ENCODE measurements at places on chromosomes 1 and 21.

GRCh38 chr1:184164536-184164935 lies 113.0 kb downstream of the TSEN15 start:
- DNase-seq: no peak

DNA sequence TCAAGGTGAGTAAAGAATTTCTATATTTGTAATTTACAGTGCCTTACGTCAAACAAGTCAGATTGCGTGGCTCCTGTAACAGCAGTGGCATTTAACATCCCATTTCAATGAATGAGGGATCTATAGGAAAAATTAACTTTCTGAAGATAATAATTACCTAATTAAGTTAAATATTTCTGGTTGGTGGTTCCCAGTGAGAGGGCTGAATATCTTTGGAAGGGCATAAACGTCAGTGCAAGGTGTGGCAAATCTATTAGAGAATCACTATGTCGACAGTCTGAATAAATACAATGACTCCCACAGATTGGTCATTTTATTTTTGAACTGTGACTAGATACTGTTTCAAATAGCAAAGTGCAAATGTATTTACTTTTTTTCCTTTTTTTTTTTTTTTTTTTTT lies 80.0 kb downstream of the S1PR1 start:
- DNase-seq: no peak

GRCh38 chr1:164836614-164837018 lies 277.6 kb downstream of the PBX1 start:
- DNase-seq: no peak

DNA sequence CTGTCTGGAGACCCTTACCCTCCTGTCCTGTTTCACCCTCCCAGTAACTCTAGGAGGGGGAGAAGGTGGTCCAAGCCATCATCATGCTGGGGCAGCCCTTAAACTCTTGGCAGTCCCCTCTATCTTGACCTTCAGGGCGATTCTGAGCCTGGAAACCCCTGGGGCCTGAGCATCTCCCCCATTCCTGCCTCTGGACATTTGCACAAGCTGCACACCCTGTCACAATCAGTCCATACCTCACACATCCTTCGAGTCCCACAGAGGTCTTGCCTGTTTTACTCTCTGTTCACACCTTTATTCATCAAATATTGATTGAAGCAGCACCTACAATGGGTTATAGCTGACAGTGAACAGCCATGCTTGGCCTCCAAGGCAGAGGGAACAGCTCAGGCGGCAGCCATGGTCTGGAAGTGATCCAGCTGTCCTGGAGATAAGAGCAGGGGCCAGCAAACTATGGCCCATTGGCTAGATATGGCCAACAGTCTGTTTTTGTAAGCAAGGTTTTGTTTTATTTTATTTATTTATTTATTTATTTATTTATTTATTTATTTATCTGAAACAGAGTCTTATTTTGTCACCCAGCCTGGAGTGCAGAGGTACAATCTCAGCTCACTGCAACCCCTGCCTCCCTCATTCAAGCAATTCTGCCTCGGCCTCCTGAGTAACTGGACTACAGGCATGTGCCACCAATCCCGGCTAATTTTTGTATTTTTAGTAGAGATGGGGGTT lies 7.1 kb upstream of the FAM131C start:
- no peak for DNase-seq

DNA sequence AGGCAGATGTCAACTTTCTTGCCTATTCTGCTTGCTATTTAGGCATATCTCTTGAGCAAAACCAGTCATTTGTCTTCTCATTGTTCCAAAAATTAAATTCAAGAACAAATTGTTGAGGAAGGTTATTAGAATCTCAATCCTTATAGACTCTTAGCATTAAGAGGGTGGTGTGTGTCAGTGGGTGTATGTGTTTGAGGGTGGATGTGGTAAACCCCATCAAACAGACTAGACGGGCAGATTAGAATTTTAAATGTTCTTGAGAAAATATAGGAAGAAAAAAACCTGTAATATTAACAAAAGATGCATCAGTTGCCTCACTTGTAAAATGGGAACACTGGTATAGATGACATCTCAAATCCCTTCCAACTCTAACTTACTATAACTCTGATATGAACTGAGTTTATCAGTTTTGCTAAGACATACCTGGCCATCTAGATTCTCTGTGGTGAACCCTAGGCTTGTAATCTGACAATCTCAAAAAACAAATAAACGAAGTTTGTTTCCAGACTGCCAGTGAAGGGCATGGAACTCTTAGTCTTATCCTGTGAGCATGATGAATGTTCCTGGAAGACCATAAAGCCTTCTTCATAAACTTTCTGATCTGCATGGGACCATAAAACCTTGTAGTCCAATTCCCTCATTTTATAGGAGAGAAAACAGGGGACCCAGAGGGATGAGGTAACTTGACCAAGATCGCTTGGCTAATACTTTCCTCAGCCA lies 176.3 kb upstream of the SGIP1 start:
- no peak for DNase-seq

DNA sequence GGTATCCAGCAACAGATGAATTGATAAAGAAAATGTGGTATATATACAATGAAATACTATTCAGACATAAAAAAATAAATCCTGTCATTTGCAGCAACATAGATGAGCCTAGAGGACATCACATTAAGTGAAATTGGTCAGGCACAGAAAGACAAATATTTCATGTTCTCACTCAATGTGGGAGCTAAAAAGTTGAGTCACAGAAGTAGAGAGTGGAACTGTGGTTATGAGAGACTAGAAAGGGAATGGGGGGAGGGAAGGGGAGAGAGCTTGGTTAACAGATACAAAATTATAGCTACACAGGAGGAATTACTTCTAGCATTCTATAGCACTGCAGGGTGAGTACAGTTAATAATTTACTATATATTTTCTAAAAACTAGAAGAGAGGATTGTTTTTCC lies 37.1 kb upstream of the SERPINC1 start:
- DNase-seq: no peak

- no peak for DNase-seq
Observed at GRCh38 chr1:206907304-206907991, 10.2 kb downstream of the IL24 start.

DNA sequence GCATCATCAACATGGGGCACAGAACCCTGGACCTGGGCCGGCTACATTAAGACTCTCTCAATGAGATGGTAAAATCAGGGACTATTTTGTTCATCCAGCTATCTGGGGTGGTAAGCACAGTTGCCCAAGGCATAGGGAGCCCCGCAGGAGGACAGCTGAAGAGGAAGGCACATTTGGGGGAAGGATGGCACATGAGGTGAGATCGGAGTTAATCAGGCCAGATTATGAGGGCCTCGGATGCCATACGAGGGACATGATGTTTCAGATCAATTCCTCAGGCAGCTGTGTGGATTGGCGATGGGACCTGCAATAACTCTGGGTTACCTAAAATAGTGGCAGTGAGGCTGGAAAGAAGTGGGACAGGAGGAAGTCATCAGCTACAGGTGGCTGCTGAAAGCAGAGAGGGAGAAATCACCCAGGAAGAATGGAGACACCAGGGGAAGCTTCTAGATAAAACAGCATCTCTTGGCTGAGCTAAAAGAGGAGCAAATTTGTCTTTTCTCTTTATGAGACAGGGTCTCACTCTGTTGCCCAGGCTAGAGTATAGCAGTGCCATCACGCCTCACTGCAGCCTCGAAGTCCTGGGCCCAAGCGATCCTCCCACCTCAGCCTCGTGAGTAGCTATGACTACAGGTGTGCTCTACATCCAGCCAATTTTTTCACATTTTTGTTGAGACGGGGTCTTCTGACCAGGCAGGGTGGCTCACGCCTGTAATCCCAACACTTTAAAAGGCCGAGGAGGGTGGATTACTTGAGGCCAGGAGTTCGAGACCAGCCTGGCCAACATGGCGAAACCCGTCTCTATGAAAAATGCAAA lies 21.1 kb downstream of the TOMM20 start:
- no peak for DNase-seq

- DNase-seq: no peak
Observed at GRCh38 chr21:42847051-42847707, 32.2 kb downstream of the WDR4 start.

DNA sequence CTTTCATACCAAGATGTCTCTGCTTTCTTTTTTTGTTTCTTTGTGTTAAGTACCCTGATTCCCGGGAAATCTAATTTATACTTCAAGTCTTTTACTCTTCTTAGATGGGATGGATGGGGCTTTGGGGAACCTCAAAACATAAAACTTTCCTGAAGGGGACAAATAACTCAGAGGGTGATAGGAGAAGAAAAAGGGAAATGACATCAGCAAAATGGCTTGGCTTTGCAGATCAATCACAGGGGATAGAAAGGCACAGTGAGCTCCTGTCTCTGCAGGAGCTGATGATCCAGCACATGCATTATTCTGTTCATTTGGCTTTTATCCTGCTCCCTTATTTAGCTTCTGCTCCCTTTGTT lies 1.4 kb upstream of the CA14 start:
- DNase-seq: no peak

- peak; percentile 74 for DNase-seq
Observed at GRCh38 chr1:205335692-205336091, 14.1 kb upstream of the NUAK2 start.

DNA sequence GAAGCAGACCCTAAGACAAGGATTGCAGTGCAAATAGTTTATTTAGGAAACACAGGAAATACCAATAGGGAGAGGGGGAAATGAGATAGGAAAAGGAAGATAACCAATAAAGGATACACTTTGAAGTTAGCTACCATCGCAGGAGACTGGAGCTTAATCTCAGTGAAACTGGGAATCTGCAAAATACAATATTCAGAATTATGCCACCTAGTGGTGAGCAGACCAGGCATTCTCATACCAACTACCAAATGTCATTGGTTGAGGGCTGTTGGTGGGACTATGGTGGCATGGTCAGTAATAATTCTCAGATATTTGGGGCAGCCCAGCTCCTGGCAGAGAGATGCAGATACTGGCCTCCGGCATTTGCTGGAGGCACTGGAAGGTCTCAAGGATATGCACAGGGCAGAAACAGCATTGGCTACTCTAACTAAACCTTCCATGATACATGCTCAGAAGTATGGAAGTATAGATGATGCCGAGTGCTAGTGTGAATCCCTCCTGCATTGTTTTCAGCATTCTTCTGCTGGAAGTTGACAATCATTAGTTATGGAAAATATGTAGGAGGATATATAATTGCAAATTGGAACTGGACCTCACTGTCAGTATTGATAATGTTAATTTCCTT lies 11.8 kb upstream of the ZFP69B start:
- no peak for DNase-seq

DNA sequence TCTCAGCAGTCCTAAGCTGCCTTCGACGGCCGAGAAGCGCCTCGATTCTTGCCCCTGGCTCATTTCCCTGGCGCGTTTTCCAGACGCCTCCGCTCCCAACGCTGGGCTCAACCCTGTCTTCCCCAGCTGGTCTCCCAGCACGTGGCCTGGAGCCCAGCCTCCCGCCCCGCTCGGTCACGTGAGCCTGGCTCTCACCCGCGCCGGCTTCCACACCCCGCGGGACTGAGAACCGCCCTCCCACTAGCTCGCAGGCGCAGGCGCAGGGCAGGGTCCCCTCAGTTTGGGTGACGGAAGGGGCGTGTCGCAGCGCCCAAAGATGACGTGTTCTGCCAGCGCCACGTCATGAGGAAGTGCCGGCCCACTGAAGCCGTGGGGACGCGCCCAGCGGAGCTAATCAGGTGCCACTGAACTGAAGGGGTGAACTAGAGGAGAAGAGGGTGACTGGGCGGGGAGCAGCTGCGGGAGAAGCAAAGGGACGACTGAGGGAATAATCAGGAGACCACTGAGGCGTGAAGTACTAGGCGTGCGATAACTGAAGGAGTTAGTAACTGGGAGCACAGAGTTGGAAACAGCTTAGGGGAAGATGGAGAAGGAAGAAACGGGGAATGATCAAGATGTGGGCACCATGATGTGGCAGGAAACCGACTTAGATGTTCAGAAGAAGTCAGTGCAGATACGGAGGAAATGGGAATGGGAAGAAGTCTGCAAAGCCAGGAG lies at the start of gene DHDDS:
Gene DHDDS (plus strand): TSS at position 343 of the 717 bp plus-strand sequence. CDS start 625 bp downstream, outside the sequence.
- DNase-seq: peak; percentile 100

DNA sequence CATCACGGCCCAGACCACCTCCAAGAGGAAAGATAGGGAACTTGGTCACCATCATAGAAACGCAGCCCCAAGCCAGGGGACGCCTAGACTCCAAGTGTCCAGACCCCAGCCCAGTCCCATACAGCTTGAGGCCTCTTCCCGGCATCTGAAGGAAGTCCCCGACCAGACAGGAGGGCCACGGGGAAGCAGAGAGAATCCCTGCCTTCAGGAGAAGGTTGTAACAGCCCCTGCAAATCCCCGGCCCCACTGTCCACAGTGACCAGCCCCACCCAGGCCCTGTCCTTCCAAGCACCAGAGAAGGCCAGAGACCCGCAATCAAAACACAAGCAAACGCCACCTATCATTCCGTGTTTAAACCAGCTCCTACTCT lies 1.7 kb downstream of the SLC19A1 start:
- no peak for DNase-seq

- no peak for DNase-seq
Observed at GRCh38 chr1:2628933-2629626, 3.7 kb downstream of the MMEL1 start.

DNA sequence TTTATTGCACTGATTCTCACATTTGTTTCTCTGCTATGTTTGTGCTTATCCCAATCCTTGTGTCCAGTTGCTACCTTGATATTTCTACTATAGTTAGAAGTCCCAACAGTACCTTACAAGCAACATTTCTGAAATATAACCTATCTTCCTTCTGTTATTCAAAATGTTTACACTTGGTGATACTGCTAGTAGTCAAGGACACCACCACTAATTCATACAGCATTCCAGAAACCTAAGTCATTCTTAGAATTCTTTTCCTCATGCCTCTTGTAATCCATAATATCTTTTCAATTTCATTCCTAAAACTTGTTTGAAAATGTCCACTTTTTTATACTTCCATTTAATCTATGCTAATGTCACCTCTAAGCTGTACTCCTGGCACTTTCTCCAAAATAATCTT lies 2132.1 kb downstream of the NCAM2 start:
- DNase-seq: no peak

- no peak for DNase-seq
Observed at GRCh38 chr1:40709802-40710278, 18.3 kb downstream of the NFYC start.

- DNase-seq: no peak
Observed at GRCh38 chr21:42513985-42514882, 582 bp downstream of the SLC37A1 start.

DNA sequence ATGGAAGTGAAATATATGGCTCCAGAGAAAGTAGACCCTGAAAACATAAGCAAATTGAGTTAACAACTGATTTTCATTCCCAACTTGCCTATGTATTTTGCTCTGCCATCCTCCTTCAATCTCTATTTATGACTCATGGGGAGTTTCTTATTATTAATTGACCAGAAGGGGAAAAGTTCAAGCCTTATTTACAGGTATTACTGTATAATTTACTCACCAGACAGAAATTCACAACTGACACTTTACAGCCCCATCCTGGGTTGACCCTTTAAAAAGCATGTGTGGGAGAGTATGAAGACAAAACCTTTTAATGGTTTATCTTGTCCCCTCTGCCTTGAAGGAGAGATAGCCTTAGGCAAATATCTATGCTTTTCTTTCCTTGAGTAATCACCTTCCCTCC lies 39.8 kb upstream of the C1orf53 start:
- DNase-seq: no peak
